ENCODE measurements at places on chromosomes 16 and 17.

GRCh38 chr17:35244341-35245195 is 1.7 kb downstream of the SLFN5 start:
- DNase-seq = peak; percentile 97

DNA sequence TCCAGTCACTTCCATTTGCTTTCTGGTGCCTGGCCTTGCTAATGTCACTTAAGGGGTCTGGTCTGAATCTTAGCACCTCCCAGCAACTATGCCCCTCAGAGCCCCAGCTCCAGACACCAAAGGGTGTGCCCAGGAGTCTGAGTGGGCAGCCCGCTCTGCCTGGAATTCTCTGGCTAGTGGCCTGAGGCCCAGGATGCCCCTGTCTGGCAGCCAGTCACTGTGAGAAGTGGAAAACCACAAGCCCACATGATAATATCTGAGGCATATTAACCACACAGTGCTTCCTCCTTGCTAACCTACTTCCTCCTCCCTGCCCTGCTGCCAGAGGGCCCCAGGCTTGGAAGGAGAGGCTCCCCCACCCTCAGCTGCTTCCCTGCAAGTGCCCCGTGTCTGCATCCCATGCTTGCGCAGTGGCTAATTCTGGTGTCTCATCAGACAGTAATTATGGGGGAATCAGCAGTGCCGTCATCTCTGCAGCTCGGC is 14.0 kb downstream of the SRCIN1 start:
- no peak for DNase-seq

- no peak for DNase-seq
Measured at GRCh38 chr17:77884967-77885641, 73.4 kb upstream of the TNRC6C start.

DNA sequence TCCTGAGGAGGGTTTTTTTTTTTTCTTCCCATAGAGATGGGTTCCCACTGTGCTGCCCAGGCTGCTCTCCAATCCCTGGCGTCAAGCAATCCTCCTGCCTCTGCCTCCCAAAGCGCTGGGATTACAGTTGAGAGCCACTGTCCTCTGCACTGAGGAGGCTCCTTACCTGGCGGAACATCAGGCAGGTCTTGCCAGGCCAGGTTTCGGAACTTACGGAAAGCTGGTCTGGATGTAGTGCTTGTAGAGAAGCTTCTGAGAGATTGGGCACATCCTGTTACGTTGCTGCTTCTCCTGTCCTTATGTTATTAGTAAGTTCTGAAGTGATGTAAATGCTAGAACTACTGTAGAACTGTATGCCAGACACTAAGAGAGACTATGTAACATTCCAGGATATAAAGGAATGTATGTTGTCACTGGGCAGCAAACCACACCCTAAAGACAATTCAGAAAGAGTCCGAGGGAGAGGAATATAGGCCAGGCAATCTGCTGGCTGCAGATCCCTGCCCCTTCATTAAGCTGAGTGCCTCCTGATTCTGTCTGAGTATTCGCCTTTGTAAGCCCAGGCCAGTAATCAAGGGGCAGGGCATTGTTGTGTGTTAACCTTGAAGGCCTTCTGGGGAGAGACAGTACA is 21.1 kb downstream of the ETV4 start:
- no peak for DNase-seq

- DNase-seq = no peak
Measured at GRCh38 chr17:50381920-50382319, 8.9 kb downstream of the EME1 start.

DNA sequence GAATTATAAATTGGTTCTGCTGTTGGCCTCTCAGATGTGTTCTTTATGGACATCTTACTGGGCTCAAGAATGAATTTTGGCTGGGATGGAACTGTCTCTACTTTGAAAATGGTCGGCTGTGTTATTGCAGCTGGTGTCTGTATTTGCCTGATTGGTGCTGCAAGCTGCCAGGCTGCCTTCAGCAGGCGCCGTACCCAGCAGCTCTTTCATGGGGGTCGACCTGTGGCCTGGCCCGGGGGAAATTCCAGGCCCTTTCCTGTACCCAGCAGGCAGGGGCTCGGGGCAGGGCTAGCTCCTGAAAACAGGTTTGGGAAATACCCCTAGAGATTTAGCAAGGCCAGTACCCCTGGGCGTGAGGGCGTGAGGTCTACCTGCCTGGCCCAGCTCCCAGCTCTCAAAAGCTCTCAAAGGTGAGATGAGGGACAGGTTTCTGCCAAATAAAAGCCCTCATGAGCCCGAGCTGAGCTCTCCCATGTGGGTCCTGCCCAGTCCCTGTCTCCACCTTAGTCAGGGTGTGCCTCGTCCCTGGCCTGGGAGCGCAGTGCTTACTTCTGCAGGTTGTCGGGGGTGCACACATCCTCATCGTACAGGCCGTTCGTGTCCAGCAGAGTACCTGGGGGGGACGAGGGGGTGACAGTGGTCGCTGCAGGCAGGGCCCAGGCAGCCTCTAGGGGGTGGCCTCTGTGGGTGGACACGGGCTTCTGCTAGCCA is 52.3 kb downstream of the PRMT7 start:
- DNase-seq = no peak

GRCh38 chr16:29321585-29321984 is 84.9 kb downstream of the NPIPB11 start:
- DNase-seq = no peak

GRCh38 chr16:66304151-66304550 is 62.3 kb upstream of the CDH5 start:
- no peak for DNase-seq

DNA sequence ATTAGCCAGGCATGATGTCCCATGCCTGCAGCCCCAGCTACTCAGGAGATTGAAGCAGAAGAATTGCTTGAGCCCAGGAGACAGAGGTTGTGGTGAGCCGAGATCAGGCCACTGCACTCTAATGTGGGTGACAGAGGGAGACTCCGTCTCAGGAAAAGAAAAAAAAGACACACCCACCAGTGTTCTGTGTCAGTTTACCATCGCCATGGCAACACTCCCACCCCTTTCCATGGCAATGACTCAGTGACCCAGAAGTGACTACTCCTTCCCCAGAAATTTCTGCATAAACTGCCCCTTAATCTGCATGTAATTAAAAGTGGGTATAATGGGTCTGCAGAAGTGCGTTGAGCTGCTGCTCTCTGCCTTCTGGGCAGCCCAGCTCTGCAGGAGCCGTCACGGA is 4.0 kb upstream of the ZC3H18 start:
- no peak for DNase-seq

DNA sequence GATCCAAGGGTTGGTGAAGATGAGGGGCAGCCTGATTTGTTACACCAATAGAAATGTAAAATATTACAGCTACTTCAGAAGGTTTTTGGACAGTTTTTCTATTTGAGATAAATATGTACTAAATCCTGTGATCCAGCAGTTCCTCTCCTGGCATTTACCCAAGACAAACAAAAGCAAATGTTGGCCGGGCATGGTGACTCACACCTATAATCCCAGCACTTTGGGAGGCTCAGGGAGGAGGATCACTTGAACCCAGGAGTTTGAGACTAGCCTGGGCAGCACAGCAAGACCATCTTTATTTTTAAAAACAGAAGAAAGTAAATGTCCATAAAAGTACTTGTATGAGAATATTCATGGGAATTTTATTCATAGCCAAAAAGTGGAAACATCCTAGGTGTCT is 64.8 kb upstream of the MRC2 start:
- peak; percentile 48 for DNase-seq

DNA sequence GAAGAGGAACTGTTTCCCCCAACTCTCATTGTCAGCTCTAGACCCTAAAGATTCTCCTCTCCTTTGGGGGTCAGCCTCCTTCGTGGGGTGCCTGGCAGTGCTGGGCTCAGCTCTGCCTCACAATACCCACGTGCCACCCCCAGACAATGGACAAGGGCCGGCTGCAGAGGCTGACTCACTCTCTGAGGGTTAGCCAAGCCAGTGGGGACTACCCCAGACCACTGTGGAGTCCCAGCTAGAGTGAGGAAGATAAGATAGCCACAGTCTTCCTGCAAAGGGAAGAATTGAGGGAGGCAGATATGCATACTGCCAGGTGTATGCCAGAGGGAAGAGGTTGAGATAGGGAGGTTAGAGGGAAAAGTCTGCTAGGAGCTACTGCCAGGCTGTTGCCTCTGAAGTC is 13.5 kb upstream of the MTMR4 start:
- DNase-seq = no peak

DNA sequence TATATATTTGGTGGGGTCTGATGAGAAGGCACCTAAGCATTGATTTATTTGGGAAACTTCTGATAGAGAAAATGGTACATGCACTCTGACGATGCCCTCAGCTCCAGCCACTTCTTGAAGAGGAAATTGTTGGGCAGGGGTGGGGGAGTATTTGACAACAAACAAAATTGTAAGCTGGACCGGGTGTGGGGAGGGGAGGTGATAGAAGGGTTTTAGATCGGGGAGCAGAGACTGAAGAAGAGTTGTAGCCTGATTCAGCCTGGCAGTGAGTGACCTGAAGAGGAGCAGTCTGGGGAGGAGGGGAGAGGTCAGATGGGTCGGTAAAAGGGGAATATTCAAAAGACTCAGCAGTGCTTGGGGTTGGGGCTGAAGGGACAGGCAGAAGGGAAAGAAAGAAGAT is 2284.7 kb downstream of the TP53TG3F start:
- DNase-seq = no peak

DNA sequence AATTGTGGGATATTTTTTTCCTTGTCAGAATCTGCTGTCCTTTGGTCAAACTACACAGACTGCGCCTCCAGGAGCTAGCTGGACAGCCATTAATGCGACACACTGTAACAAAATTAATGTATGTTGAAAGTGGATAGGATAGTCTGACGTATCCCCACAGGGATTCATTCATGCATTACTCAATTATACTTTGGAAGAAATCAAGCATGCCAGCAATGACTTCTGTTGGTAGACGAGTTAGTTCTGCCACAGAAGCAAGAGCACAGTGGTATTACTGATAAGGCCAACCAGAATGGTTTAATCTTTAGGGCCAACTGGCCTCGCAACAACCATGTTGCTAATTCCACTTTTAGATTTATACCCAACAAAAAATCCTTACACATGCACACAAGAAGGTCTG is 106.4 kb upstream of the TOB1 start:
- DNase-seq = no peak
